ENCODE measurements at places on chromosomes 16 and 17. TPM values are rescaled to one million over a fixed set of nuclear protein-coding genes. Genes with fewer than 3 reads are reported as not detected.

GRCh38 chr17:73358668-73359067 lies 46.9 kb upstream of the CDC42EP4 start:
- no peak for DNase-seq

DNA sequence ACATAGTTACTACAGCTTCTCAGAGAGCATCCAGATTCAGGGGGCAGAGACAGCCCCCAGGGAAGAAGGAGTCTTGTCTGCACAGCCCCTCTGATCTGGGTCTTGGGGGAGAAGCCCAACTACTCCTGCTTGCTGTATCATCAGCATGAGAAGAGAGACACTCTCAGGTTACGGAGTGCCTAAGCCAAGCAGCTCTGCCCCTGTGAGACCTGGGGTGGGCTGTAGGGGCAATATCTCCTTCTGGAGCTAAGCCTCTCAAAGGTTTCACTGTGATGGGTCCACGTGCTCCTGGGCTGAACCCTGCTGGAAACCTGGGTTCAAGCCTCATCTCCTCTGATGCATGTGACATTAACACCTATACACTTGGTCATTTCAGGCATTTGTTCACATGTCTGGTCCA lies 123.2 kb downstream of the CPPED1 start:
- DNase-seq: no peak

DNA sequence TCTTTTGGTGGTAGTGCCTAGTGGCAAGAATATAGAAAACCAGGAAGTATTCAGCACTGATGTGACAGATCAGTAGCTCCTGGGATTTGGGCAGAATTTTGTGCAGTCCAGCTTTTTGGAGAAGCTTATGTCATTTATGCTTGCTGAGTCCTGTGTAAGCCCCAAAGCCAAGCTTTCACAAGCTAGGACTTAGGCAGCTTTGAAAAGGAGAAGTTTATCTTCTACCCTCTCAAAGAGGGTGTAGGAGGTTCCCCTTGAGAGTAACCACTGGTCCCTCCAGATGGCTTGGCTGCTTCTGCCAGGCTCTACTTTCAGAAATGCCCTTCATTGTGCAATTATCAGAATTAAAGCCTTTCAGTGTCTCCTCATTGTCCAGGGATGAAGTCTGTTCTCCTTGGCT lies 78.8 kb downstream of the CES1 start:
- DNase-seq: no peak

DNA sequence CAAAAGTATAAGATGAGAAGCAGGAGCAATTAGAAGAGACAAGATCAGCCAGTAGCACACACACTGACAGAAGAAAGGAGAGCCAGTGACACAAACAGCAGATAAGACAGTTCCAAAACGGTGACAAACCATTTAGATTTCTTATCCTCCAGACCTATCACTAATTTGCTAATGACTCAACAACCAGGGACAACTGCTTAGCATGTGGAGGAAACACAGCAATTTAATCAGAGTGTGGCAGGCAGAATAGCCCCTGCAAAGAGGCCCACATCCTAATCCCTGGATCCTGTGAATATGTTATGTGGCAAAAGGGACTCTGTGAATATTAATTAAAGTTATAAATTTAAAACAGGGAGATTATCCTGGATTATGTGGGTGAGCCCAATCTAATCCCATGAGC lies 81.1 kb downstream of the CACNG1 start:
- DNase-seq: peak; percentile 38

GRCh38 chr17:5248821-5249479 lies 14.3 kb upstream of the SCIMP start:
- DNase-seq: no peak

- no peak for DNase-seq
Measured at GRCh38 chr17:28612531-28612930, 1.5 kb downstream of the RSKR start.

DNA sequence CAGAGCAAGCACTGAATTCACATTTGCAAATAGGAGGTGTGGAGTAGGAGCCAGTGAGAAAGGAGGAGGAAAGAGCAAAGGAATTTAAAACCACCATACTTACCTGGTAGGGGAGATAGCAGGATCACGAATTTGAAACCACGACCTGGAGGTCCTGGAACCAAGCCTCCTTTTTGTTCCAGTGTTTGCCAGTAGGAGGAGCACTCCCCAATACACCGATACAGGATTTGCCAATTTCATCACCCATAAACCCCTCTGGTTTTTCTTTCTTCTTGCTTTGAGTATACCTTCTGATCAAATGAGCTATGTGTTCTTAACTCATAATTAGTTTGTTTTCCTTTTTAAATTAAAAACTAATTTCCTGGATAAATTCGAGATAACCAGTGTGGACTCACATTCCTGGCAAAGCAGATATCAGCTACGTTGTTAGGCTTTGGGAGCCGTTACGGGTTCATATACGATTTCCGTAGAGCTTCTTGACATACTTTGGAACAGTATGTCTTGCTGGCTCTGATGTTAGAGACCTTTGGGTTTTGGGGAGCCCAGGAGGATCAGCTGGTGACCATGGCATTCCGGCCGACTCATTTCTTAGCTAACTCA lies 22.7 kb downstream of the BCO1 start:
- no peak for DNase-seq

- no peak for DNase-seq
Measured at GRCh38 chr17:80852476-80853015, 139.1 kb upstream of the CHMP6 start.

DNA sequence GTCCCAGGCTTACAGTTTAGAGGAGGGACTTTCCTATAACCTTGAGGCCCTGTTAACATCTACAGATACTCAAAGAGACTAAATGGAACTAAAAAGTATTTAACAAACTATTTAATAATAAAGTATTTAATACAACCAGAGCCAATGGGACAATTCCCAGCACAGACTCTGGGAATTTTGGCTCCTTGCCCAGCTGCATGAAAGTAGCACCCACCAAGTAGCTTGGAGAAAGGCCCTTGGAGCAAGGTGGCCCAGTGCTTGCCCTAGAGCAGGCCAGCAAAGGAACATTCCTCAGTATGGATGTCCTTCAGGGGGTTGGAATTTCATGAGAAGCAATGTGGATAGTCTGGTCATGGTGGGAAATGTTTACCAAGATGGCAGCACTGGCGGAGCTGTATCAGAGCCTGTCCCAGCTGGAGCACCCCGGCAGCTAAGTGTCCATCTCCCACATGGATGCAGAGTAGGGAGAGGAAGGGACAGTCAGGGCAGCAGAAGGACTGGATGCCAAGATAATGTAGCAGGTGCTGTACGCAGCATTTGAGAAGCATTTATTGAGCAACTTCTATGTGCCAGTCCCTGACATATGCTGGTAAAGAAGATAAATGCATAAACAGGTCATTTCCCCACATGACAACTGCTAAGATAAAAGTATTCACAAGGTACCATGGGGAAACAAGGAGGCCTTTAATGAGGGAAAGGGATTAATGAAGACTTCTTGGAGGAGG lies 5.2 kb upstream of the SMARCD2 start:
- DNase-seq: no peak

DNA sequence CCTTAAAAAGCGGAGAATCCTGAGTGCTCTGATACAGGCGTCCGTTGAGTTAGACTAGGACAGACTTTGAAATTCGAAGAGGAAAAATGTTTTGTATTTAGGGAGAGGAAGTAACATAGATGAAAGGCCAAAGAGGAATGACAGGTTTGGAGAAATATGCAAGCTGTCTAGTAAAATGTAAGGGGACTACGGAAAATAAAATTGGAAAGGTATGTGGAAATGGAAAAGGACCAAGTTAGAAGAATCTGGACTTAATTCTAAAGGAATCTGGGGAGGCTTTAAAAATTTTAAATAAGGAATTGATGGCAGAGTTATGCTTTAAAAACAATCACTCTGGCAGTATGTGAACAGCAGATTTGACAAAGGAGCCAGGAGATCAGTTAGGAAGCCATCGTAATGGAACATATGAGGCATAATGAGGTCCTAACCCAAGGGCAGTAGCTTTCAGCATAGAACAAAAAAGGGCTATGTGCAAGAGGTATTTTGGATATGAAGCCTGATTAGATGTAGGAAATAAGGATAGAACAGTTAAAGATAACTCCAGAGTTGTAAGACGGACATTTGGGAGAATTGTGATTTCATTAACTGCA lies 38.3 kb downstream of the CYB561 start:
- no peak for DNase-seq

DNA sequence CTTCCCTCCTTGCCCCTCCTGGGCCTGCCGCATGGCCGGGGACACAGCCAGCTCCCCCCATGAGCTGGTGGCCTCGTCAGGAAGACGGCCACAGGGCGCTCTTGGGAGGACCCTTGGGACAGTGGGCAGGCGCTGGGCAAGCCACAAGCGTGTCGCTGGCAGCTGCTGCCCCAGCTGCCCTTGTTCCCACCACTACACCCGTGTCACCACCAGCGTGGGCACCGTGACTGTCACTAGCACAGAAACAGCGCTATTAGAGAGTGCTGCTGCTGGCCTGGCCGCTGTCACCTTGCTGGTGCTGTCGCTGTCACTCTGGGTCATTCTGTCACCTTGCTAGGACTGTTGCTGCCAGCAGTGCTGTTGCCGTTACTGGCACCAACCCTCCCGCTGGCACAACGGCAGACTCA lies 47.2 kb downstream of the ZFPM1 start:
- no peak for DNase-seq

DNA sequence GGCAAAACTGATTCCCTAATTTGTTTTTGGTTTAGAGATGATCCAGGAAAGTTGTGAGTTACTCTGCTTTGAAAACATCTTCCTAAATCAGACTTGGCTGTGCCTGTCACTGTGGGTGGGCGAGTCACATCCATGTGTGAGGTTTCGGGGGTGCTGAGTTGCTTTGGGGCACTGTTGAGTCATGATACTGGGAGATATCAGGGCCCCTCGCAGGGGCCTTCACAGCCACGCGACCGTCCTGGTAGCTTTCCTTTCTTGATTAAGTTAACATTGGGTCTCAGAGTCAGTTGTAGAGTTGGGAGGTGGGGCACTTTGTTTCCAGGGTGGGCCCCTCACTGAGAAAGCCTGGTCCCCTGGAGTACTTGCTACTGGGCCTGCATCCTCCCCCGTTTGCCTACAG lies 58.3 kb upstream of the LGALS9 start:
- DNase-seq: no peak

GRCh38 chr17:75694536-75694935 lies 26.7 kb upstream of the ITGB4 start:
- no peak for DNase-seq

- DNase-seq: no peak
Measured at GRCh38 chr17:55426851-55427586, 5.4 kb upstream of the MMD start.

- peak; percentile 41 for DNase-seq
Measured at GRCh38 chr17:45225051-45225700, 3.5 kb downstream of the FMNL1 start.

DNA sequence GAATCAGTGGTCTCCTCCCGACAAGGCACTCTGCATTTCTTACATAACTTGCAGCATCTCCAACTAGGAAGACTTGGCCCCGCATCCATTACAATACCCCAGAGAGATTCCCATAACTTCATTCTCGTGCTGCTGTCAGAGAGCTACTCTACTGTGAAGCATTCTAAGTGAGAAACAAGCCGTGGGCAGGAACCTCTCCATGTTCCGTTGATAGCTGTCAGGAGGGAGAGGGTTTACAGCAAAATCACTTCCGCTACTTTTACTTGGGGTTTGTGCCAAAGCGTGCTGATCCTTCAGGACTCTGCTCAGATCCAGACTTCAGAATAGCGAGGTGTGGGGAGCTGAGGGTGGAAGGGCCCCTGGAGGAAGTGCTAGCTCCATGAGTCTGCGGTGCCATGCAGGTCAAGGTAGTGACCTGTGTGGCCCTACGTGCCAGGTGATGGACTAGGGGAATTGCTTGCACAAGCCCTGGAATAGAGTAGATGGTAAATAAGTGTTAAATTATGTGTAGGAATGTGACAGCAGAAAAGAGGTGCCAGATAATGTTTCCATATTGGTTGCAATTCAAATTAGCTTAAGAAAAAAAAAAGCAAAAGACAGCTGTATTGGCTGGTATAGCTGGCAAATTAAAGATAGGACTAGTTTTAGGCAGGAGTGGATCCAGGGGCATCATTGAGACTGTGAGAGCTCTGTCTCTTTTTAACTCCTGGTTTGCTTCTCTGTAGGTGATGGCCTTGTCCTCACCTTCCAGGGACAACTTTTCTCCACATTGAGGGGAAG lies 358.5 kb upstream of the ERCC4 start:
- DNase-seq: no peak

GRCh38 chr16:80599466-80599865 lies 58.7 kb downstream of the DYNLRB2 start:
- no peak for DNase-seq

- DNase-seq: no peak
Measured at GRCh38 chr17:74865504-74866197, 6.0 kb upstream of the GRIN2C start.

DNA sequence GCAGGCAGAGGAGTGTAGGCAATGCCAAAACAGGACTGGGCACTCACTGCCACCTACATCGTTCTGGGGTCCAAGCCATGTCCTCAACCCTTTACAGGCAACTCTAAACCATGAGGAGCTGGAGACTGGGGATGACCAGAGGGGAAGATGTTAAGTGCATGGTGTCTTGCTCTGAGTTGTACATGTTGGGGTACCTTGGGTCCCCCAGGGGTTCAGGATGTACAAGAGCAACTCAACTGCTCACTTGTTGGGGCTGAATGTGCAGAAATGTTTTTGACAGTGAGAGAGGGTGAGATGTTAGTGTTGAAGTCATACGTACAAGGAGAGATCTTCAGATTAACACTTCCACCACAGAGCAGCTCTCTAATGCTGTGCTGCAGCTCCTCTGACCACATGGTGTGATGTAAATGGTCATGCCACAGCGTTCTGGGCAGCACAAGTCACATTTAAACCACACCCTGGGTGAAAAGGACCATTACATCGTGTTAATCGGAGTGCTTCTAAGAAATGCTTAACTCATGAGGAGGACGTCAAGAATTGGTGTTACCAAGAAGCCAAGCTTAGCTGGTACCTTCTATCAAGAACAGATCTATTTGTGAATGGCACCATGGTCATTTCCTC lies 2.4 kb downstream of the CCL18 start:
- no peak for DNase-seq

- no peak for DNase-seq
Measured at GRCh38 chr16:52770828-52771227, 223.9 kb upstream of the TOX3 start.

GRCh38 chr17:40949418-40949817 lies 12.0 kb upstream of the KRT23 start:
- peak; percentile 57 for DNase-seq

- no peak for DNase-seq
Measured at GRCh38 chr17:34800661-34801060, 160.6 kb downstream of the CCT6B start.

- DNase-seq: no peak
Measured at GRCh38 chr16:87492291-87492630, 563 bp downstream of the ZCCHC14 start.

- DNase-seq: no peak
Measured at GRCh38 chr17:12118617-12119016, 97.9 kb downstream of the MAP2K4 start.

The SHISA9 gene
- 0.03 TPM for total RNA-seq

The DNAI2 gene
- total RNA-seq: not detected

The CDH11 gene
- 65.1 TPM for total RNA-seq

The CCL7 gene
- total RNA-seq: not detected

The CCDC144A gene
- total RNA-seq: 1.5 TPM

The CCL4L2 gene
- total RNA-seq: not detected

The CCL2 gene
- total RNA-seq: 5.3 TPM

The FBXW10 gene
- total RNA-seq: 0.15 TPM

The NT5M gene
- 4.4 TPM for total RNA-seq

The ITGAD gene
- not detected for total RNA-seq

The ENO3 gene
- 129 TPM for total RNA-seq

The TMEM186 gene
- total RNA-seq: 4.1 TPM
